ENCODE measurements at places on chromosomes 5 and 9. TPM values are rescaled to one million over a fixed set of nuclear protein-coding genes. Genes with fewer than 3 reads are reported as not detected.

Gene MAT2B
- total RNA-seq: 117 TPM

Gene PCDHA1
- total RNA-seq: not detected

Gene PTGDS
- not detected for total RNA-seq

Gene PCDHGA9
- total RNA-seq: 1.9 TPM

Gene CKS2
- 10.9 TPM for total RNA-seq

Gene ADGRD2
- not detected for total RNA-seq

Gene WASHC1
- total RNA-seq: 32.8 TPM

Gene HAVCR1
- 0.22 TPM for total RNA-seq

Gene FAM221B
- not detected for total RNA-seq

Gene BHMT
- total RNA-seq: not detected

Gene HBEGF
- 0.61 TPM for total RNA-seq

Gene FOXD4L5
- 0.79 TPM for total RNA-seq

Gene LPAR1
- total RNA-seq: not detected

Gene GADD45G
- total RNA-seq: 5.9 TPM

Gene PHF24
- total RNA-seq: not detected

Gene ZDHHC11B
- total RNA-seq: 0.52 TPM

Gene TSLP
- total RNA-seq: not detected

Gene FSTL4
- total RNA-seq: 6.7 TPM

Gene CBY3
- total RNA-seq: not detected

Gene PCDHB11
- total RNA-seq: not detected

Gene PCA3
- total RNA-seq: not detected

Gene SPOCK1
- not detected for total RNA-seq

Gene DEPDC1B
- 0.25 TPM for total RNA-seq

Gene AQP7
- total RNA-seq: not detected

Gene SPATA31C1
- not detected for total RNA-seq

Gene FCN1
- total RNA-seq: 2.2 TPM

Gene LOX
- not detected for total RNA-seq

Gene PCDHGA11
- 1.5 TPM for total RNA-seq
